ENCODE measurements at places on chromosomes 1 and 21.

DNA sequence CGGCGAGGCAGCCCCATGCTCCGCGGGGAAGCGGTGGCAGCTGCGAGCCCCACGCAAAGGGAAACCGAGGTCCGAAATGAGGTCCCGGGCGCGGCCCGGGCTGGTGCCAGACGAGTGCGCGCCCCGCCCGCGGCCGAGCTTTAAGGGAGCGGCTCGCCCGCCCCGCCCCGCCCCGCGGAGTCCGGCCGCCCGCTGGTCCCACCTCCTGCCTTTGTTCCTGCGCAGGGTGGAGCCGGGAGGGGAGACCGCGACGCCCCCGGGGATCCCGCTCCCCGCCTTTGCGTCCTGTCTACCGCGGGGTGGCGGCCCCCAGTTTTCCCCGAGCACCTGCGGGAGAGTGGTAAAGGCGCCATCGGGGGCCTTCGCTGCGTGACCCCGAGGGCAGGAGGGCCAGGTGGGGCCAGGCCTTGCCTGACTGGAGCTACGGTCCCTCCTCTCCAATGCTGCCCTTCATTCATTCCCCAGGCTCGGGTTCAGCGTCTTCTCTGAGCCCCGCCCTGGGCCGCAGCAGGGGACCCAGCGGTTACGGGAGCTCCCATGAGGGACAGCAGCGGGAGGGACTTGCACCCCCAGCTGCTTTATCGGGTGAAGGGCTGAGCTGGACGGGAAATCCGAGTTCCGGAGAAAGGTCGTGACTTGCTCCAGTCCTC, at the start of gene HES2:
Gene HES2 (minus strand): TSS at position 116 of the 650 bp plus-strand sequence. CDS start 99 bp downstream, at position 17.
- DNase-seq, result no peak

GRCh38 chr1:60695716-60696171, 386.6 kb upstream of the NFIA start:
- no peak for DNase-seq

DNA sequence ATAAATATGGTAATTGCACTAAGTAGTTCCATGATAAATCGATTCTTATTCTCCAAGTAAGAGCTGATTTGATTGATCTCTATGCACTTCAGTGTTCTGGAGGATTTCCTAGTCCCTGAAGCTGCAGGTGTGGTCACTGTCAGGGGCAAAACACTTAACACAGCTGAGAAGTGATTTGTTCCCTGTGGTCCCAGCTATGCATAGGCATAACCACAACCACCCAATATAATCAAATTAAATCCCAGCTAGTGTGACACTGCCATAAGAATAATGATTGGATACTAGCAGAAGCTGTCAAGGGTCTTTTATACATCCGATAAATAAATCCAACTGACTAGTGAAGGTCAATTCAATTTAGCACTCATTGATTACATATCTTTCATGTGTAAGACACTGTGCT, 60.1 kb downstream of the PTGER3 start:
- no peak for DNase-seq

DNA sequence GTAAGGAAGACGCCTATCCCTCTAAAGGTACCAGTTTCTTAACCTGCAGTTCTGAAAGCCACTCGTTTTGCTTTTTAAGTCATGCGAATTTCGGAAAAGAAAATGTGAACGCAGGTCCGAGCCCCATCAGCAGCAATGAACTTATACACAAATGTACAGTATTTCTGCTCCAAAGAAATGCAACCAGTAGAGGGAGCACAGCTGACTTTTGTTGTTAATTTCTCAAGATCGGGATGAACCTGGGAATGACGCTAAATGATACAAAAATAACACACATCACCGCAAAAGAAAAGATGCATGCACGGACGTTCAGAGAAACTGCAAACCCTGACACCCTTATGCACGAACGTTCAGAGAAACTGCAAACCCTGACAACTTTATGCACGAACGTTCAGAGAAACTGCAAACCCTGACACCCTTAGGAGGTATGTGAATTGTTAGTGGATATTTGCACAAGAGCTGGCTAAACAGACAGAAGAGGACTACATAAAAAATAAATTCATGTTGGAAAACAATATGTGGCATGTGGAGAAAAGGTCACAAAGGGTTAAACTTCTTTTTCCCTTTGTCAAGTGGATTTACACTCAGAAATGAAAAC, 3.5 kb upstream of the TIAM1 start:
- DNase-seq, result no peak

- DNase-seq, result no peak
Measured at GRCh38 chr21:45910548-45911221, 70.9 kb upstream of the COL6A1 start.

DNA sequence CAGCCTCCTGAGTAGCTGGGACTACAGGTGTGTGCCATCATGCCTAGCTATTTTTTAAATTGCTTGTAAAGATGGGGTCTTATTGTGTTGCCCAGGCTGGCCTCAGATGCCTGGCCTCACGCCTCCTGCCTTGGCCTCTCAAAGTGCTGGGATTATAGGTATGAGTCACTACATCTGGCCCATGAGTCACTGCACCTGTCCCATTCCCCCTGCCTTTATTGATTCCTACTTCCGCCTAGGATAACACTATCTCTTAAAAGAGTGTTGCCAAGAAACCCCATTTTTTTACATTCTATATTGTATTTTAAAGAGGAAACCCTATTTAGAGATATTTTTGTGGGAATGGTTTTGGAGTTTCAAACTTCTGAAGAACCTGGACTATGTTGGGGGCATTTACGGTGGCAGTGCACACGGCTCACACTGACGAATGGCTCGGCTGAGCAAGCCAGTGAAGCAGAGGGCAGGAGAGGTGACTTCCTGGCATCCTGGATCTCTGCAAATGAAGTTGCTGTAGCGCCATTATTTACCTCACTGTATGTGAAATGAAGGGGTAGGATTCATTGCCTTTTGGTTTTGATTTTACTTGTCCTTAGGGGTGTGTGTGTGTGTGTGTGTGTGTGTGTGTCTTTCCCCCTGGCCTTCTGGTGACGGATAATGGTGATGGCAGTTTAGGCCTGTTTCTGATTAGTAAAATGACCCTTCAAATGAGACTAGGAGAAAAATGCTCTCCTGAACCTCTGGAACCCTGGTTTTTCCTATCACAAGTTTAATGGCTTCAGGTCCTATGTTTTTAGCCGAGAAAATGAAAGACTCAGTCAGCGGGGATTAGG, 22.5 kb downstream of the KIF26B start:
- no peak for DNase-seq

DNA sequence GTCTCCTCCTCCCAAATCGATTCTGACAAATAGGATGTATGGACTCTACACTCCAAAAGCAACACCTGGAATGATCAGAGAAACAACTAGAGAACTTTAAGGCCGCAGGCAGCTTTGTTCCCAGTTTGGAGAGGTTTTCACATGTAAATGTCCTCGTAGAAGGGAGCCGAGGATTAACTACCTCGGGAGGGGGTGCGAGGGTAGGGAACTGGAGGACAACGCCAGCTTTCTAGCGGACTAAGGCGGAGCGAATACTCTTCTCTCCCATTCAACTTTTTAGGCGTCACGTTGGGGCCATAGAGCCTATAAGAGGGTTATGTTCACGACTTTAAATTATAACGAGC, 1.2 kb downstream of the SCAF4 start:
- DNase-seq, result peak; percentile 12

DNA sequence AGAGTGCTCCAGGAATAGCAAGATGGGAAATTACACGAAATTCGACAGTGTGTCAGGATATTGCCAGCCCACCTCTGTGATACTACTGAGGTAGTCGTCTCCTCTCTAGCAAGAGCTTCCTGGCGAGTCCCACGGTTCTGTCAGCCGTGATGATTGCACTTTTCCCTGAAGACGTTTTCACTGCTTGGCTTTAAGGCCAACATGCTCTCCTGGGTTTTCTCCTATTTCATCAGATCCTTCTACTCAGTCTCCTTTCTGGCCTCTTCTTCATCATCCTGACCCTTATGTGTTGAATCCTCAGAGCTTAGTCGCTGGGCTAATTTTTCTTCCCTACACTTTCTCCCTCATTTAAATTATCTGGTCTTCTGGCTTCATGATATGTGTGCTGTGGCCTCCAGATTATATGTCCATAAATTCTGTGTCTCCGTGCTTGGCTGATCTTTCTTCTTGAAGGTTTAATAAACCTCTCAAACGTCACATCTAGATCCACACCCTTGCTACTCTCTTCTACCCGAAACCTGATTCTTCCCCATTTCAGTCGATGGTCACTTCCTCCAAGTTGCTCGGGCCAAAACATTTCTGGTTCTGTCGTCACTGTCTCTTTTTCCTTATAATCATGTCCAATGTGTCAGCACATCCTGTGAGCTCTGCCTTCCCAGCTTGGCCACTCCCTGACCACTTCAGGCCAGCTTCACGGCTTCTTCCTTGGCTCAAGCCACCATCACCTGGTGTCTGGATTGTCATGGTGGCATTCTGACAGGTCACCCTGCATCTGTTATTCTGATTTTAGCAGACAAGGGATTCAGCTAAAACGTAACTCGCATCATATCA, 12.2 kb downstream of the OR2B11 start:
- no peak for DNase-seq

- DNase-seq, result no peak
Measured at GRCh38 chr1:169943963-169944526, 50.3 kb upstream of the SCYL3 start.

- DNase-seq, result no peak
Measured at GRCh38 chr21:42892582-42892930, 553 bp upstream of the NDUFV3 start.

- DNase-seq, result no peak
Measured at GRCh38 chr1:218887141-218887925, 286.3 kb upstream of the LYPLAL1 start.

DNA sequence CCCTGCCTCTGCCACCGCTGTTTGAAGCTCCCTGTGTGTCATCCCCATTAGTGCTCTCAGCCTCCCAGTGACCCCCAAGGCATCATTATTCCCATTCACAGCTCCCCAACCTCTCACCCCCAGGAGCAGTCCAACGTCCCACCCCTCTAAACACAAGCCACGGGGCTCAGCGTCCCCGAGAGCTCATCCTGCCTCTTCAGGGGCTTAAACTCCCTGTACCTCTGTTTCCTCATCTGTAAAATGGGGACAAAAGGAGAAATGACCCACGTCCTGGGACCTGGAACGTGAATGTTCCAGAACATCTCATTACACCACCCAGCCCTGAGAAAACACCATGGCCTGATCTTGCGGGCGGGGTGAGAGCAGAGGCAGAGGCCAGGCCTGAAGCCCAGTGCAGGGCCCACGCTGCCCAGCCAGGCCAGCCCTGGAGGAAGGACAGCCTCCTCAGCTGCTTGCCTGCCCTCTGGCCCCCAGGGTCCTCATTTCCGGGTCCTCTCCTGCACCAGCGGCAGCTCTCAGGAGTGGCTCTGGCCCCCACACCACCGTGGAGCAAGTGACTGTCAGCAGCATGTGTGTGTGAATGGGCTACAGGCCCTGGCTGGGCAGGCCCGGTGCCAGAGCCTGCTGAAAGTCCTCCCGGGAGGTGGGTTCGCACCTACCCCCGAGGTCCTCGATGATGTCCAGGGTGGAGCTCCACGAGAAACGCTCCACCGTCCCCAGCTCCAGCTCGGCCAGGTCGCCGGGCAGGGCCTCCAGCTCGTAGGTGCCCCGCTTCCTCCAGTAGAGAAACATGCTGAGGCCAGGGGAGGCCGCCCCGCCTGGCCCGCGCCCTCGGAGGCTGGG, 14.1 kb upstream of the PLEKHG5 start:
- DNase-seq, result no peak

GRCh38 chr1:109239409-109240068, 9.8 kb upstream of the CELSR2 start:
- peak; percentile 25 for DNase-seq

GRCh38 chr1:109161858-109162606, 48.1 kb downstream of the ELAPOR1 start:
- DNase-seq, result peak; percentile 18

- DNase-seq, result no peak
Measured at GRCh38 chr1:85438353-85438752, 26.6 kb downstream of the DDAH1 start.
